ENCODE measurements at places on chromosomes 3 and 15.

- DNase-seq = no peak
These were observed 186.8 kb downstream of the CHST2 start for GRCh38 chr3:143306407-143306806.

GRCh38 chr3:151552589-151552988, 91.7 kb upstream of the IGSF10 start:
- DNase-seq = no peak

- DNase-seq = no peak
These were observed 64.1 kb upstream of the IMPG2 start for GRCh38 chr3:101384426-101384825.

- DNase-seq = no peak
These were observed 380.7 kb downstream of the PLOD2 start for GRCh38 chr3:145780301-145780700.

- no peak for DNase-seq
These were observed 43.5 kb upstream of the SLC6A11 start for GRCh38 chr3:10772271-10773161.

- DNase-seq = no peak
These were observed 347.8 kb downstream of the TBC1D5 start for GRCh38 chr3:17394541-17395155.

- no peak for DNase-seq
These were observed 197.1 kb downstream of the UACA start for GRCh38 chr15:70566047-70566835.

- no peak for DNase-seq
These were observed 42.5 kb downstream of the LYZL4 start for GRCh38 chr3:42367903-42368302.

DNA sequence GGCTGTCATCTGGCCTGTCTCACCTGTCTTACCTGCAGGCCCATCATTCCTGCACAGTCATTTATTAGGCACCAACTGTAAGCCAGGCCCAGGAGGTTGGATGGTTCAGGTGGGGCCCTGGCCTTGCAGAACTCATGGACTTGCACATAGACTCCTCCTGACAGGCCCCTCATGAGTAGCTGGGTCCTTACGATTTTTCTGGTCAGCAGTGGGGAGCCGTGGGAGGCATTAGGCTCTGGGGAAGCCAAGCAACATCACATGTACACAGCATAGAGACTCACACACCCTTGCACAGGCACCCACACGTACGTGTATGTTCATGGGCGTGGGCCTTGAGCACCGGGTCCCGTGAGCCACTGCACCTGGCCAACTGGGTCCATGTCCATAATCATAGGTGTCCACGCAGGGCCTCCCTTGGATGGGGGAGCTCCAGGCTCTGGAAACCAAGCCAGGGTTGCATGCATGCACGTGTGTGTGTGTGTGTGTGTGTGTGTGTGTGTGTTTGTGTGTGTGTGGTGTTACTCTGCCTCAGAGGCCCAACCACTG, 20.3 kb downstream of the CISH start:
- DNase-seq = no peak

DNA sequence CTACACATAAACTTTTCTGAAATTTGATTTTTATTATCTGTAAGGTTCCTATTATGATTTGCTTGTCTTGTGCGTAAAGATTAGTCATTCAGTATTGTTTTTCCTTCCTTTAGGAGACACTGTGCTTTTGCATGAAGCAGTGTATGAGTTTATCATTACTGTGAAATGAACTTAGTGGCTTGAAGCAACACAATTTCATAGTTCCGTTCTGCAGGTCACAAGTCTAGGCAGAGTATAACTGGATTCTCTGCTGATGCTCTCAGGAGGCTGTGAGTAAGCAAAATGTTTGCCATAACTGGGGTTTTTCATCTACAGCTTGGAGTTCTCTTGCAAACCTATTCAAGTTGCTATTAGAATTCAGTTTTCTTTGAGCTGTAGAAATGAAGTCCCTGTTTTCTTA, 1136.1 kb downstream of the OTOL1 start:
- no peak for DNase-seq

- DNase-seq = no peak
These were observed 13.6 kb upstream of the LTF start for GRCh38 chr3:46478341-46478740.
